Stimulated activated CD8-positive, alpha-beta memory T cell treated with anti-CD3 and anti-CD28 coated beads, Interleukin-4, amount 100 ng/mL, for 48 hours (primary cell): ENCODE measurements at places on chromosomes 4 and X.

- DNase-seq, result no peak
Observed at GRCh38 chrX:40827331-40827730, 92.0 kb upstream of the MED14 start.

- DNase-seq, result no peak
Observed at GRCh38 chrX:79161655-79162054, 17.2 kb downstream of the GPR174 start.

GRCh38 chr4:140141210-140141835, 12.7 kb downstream of the MAML3 start:
- no peak for DNase-seq

DNA sequence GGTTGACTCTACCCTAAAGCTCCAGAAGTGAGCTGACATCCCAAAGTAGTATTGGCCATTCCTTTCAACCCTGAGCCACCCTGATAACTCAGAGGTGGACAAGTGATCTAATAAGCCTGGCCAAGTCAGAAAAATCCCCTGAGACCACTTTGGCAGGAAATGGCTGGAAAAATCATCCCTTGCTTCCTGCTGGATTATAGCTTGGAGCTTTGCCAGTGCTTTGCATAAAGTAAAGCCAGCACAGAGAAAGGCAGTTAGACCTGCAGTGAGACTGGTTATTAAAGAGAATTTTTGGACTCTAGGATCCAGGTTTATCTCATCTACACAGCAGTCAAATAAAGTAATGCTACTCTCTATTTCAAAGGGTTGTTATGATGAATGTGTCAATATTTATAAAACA, 6.4 kb downstream of the CXCL3 start:
- DNase-seq, result no peak

GRCh38 chr4:14043203-14043602, 415.7 kb upstream of the BOD1L1 start:
- no peak for DNase-seq

DNA sequence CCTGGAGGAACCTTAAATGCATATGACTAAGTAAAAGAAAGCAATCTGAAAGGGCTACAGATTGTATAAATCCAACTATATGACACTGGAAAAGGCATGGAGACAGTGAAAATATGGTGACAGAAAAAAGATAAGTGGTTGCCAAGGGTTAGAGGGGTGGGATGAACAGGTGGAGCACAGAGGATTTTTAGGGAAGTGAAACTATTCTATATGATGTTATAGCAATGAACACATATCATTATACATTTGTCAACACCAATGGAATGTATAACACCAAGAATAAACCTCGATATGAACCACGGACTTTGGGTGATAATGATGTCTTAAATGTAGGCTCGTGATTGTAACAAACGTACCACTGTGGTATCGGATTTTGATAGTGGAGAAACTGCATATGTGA, 40.7 kb downstream of the NPY5R start:
- no peak for DNase-seq

- DNase-seq, result no peak
Observed at GRCh38 chr4:84237008-84237407, 262.1 kb downstream of the NKX6-1 start.

DNA sequence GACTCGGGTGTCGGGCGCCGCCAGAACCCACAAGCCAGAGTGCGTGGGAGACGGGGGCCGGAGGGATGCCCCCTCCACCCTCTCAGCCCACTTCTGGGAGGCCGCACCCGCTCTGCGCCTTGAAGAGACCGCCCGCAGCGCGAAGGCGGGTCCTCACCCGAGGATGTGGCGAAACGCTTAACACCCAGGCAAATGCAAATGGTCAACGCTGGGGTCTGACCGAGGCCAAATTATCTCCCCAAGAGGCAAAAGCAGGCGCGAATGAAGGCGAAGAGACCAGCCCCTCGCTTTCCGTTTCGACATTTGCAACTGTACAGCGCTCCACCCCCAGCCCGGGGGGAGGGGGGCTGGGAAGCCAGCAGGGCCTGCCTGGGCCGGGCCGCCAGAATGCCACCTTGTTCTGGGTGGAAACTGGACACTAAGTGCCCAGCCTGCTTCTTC, 137.7 kb upstream of the ZIC3 start:
- DNase-seq, result no peak
